ENCODE measurements at places on chromosomes 3 and 15. TPM values are rescaled to one million over a fixed set of nuclear protein-coding genes. Genes with fewer than 3 reads are reported as not detected.
A peak's percentile ranks its signal among the peaks of the same experiment; 100 is the strongest.

DNA sequence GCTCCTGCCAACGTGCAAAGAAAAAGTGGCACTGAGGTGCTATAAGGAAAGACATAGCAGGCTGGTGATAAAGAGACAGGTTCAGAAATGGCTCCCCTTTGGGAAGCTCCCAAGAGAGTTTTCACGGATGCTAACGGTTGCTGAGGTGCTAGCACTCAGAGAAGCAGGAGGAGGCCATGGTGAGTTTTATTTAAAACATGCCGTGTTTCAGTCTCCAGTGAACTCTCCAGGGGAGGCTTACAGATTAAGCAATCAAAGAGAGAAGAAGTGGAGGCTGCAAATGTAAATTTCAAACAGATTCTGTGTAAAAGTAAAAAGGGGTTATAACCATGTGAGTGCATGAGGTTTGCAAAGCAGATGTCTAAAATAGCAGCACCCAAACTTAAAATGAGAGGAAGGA, 346.2 kb downstream of the NTRK3 start:
- no peaks in the 10 kb centered on the region for H3K4me1 ChIP-seq
- no peaks in the 10 kb centered on the region for H3K27me3 ChIP-seq
- H3K27ac ChIP-seq, result no peak overlapping the region
- no peaks in the 10 kb centered on the region for H3K36me3 ChIP-seq
- no peak overlapping the region for H3K4me3 ChIP-seq

Gene ADGRG7
- not detected for total RNA-seq

Gene WDR93
- not detected for total RNA-seq

DNA sequence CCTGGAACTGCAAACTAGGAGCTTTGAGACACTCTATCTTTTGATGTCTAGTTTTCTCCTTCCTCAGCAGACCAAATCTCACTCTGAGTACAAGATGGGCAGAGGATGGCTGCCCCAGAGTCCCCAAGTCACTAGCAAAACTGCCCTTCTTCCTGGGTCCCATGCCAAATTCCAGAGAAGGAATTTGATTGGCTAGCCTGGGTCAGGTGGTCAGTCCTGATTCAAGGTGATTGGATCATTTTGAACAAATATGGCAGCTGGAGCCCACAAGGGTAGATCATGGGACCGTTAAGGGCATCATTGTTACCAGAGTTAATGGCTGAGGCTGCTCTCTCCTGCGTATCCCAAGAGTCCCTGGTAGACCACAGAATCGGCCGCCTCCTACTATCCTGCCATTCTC, 21.7 kb downstream of the SLC6A1 start:
- H3K4me3 ChIP-seq, result no peak overlapping the region
- no peaks in the 10 kb centered on the region for H3K36me3 ChIP-seq
- no peak overlapping the region for H3K27ac ChIP-seq
- H3K4me1 ChIP-seq, result no peaks in the 10 kb centered on the region
- no peaks in the 10 kb centered on the region for H3K27me3 ChIP-seq

- H3K4me1 ChIP-seq, result no peaks in the 10 kb centered on the region
- DNase-seq, result no peak
- H3K27ac ChIP-seq, result no peak overlapping the region
- H3K4me3 ChIP-seq, result no peak overlapping the region
- H3K36me3 ChIP-seq, result no peaks in the 10 kb centered on the region
Observed at GRCh38 chr3:47556351-47556750, 22.3 kb downstream of the CSPG5 start.

Gene FANCD2
- total RNA-seq, result 64.2 TPM

DNA sequence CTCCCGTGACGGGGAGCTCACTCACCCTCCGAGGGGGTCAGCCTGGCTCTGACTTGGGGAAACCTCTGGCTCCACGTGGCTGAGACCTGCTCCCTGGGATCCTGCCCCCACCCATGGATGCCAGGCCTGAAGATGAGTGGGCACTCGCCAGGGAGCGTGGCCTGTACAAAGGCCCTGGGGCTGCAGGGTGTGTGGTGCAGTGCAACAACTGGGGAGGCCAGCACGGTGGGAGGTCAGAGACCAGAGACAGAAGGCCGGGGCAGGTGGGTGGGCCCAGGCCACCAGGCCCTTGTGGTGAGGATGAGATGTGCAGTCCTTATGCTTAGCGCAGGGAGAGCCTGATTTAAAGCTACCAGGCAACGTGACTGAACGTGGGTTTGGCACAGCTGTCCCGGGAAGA, 5.0 kb downstream of the DNAJB8 start:
- peaks cover 34% of the 10 kb centered on the region for H3K27me3 ChIP-seq
- H3K27ac ChIP-seq, result no peak overlapping the region
- H3K4me3 ChIP-seq, result no peak overlapping the region
- H3K36me3 ChIP-seq, result no peaks in the 10 kb centered on the region
- no peak for DNase-seq

DNA sequence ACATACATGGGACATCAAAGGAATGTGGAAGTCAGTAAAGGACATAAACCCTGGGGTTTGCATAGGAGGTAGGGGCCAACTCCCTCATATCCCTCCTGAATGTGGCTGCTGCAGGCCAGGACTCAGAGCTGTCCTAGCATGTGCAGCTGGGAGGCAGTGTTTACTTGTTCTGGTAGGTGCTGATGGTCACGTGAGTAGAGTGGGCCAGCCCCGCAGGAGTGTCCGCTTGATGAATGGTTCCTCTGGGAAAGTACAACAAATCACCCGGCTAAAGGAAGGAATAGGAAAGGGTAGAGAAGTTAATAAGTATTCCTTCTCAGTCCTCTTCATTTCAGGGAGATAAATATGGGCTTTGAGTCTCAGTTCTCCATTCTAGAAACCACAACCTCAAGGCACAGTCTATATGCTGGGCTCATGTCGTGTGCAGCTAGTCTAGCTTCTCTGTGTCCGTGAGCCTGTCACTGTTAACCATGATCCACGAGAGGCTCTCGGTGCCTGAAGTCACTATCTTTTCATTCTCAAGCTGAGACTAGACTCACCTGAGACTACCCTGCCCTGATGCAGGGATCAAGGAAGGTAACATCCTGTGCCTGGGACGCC, 17.9 kb downstream of the RIOX2 start:
- peaks cover 30% of the 10 kb centered on the region for H3K4me1 ChIP-seq
- peaks cover 64% of the 10 kb centered on the region for H3K36me3 ChIP-seq
- no peaks in the 10 kb centered on the region for H3K27me3 ChIP-seq
- DNase-seq, result no peak
- no peak overlapping the region for H3K4me3 ChIP-seq

Gene NMNAT3
- total RNA-seq, result 1.2 TPM

Gene TMEM207
- not detected for total RNA-seq

DNA sequence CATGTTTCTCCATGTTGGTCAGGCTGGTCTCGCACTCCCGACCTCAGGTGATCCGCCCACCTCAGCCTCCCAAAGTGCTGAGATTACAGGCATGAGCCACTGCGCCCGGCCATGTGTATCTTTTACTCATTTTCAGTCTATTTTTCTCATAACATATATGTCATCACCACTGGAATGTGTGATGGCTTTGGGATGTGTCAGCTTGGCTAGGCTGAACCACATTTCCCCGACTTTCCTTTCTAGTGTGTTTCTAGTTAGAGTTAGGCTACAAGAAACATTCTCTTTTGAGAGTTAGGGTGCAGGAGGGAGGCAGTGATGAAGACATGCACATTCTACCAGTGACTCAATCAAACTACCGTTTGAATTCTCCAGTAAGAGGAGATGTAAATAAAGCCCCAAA, 444.9 kb upstream of the THBS1 start:
- H3K36me3 ChIP-seq, result no peaks in the 10 kb centered on the region
- no peak overlapping the region for H3K27ac ChIP-seq
- no peak for DNase-seq
- H3K27me3 ChIP-seq, result no peaks in the 10 kb centered on the region

- peaks cover 24% of the 10 kb centered on the region for H3K36me3 ChIP-seq
- H3K4me3 ChIP-seq, result no peak overlapping the region
- peak overlapping the region; percentile 25 for H3K27ac ChIP-seq
Observed at GRCh38 chr15:90425726-90426346, 37.8 kb downstream of the IQGAP1 start.

DNA sequence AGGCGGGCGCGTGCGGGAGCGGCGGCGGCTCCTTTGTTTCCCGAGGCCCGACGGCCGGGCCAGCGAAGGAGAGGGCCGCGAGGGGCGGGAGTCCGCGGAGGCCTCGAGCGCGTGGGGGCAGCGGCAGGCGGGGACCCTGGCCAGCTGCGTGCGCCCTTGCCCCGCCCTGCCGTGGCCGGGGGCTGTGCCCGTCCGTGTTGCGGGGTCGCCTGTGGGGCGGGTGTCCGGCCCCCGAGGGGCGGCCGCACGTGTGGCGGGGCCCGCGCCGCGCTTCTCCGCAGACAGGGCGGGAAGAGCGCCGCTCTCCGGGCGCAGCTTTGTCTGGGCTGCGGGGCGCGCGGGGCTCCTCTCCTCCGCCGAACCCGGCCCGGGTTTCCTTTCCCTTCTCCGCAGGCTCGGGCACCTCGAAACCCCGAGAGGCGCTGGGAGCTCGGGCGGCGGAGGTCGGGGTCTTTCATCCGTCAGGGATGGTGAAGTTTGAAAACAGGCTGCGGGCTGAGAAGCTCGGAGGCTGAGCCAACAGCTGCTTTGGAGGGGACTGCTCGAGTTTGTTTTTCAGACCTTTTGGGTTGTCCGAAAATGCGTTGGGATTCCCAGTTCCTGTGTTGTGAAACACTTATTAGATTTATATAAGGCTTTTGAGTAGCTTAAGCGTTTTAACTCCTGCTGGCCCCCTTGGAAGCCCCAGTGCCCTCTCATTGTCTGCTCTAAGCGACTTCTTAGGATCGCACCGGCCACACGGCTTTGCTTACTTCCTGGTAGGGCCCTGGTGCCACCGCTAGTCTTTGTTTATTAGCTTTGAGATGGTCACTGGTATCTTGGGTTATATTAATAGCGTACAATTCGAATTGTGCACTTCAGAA, 817 bp downstream of the USP3 start:
- H3K4me3 ChIP-seq, result peak overlapping the region; percentile 93
- H3K4me1 ChIP-seq, result peaks cover 84% of the 10 kb centered on the region
- no peaks in the 10 kb centered on the region for H3K27me3 ChIP-seq
- peaks cover 2% of the 10 kb centered on the region for H3K36me3 ChIP-seq
- DNase-seq, result peak; percentile 34
- peak overlapping the region; percentile 86 for H3K27ac ChIP-seq

Data from activated T-helper 1 cell treated with anti-CD3 and anti-CD28 coated beads, Interleukin-12 subunit alpha, Interleukin-12 subunit beta, Interleukin-2, Interleukin-4 antibody, amounts not matched to agents 30 ng/mL and 10 ng/mL and 1 ng/mL, durations not matched to agents 14 hours and 24 hours and 36 hours (primary cell).